ENCODE measurements at places on chromosomes 12 and 14.

DNA sequence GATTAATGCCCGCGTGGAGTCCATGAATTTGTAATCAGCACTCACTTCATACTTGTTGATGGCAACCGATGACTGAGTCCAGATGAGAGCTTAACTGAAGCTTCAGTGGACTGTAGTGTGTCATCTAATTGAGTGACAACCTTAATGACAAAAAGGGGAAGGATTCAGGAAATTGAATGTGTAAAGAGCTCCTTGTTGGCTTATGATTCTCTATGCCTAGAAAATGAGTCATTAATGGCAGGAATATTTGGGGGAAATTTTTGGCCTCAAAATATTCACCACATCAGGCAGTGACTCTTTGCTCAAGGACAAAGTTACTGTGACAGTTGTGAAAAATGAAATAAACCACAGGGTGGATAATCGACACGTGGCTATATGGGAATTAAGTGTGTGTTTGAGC lies 55.3 kb upstream of the STON2 start:
- no peak for DNase-seq

DNA sequence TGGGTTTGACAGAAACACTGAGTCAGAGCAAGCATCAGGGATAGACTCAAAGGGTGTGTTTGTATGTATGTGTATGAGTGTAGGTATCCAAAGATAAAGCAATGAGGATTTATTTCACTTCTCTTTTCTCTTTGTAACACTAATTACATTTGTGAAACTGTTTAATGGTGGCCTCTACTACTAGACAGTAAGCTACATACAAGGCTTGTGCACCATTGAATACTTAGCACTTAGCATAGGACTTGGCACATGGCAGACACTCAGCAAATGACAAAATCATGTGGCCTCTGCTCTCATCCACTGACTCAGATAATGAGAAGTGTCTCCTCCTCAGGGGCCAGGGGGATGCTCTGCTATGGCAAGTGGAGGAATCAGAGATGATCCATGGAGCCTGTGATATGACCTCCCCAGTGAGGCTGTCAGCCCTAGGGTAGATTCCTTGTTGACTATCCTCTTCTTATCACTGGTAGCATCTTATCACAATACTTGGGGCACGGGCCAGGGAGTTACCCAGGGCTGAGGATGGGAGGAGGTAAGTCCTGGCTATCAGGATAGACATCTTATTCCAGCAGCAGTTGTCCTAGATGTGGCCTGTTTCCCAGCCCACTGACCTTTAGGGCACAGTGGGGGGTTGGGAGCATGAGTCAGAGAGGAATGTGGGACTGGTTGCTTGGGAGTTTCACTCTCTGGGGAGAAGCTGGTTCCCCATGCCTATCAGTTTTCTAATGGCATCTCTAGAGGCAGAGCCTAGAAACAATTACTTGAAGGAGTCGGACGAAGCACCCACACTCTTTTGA lies 71.2 kb upstream of the HOXC13 start:
- no peak for DNase-seq

DNA sequence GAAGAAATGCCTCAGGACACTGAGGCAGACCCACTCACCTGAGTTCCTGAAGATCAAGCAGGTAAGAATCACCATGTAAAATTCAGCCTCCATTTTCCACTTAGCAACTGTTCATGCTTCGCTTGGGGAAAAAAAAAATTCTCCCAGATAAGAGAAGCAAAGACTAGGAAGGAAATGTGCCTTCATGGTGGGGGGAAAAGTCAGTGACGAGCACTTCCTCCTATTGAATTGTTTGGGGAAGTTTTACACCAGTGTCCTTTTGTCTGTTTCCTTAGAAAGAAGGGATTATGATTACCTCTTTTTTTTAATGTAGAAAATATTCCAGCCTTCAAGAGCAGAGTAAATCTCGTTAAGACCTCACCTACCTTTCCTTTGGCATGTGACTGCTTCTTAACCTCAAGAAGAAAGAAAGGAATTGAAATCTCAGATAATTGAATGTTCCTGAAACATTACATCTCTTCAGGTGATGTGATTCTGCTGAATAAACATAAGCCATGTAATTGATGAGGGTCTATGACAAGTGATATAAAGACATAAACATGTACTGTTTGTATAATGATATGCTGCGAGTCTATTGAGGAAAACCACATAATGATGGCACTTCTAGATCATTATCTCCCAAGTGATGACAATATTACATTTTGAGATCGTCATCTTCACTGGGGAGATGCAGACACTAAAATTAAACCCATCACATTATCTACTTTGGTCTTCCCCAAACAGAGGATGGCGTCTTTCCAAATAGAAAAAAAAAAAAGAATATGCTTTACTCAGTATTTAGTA lies at the start of gene PTPRB:
TSS of gene PTPRB (minus strand) at position 127 of the 783 bp plus-strand sequence. CDS start at position 93, 34 bp downstream.
- DNase-seq = no peak

GRCh38 chr12:106044773-106045172 lies 94.0 kb downstream of the NUAK1 start:
- no peak for DNase-seq

DNA sequence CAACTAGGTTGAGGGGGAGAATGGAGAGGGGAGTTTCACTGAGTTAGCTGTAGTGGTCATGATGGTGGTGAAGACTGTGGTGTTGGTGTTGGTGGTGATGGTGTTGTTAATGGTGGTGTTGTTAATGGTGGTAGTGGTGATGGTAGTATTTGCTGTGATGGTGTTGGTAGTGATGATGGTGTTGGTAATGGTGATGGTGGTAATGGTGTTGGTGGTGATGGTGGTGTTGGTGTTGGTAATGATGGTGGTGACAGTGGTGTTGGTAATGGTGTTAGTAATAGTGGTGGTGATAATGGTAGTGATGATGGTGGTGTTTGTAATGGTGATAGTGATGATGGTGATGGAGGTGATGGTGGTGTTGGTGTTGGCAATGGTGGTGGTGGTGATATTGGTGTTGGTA lies 9.1 kb downstream of the C1R start:
- DNase-seq = no peak

DNA sequence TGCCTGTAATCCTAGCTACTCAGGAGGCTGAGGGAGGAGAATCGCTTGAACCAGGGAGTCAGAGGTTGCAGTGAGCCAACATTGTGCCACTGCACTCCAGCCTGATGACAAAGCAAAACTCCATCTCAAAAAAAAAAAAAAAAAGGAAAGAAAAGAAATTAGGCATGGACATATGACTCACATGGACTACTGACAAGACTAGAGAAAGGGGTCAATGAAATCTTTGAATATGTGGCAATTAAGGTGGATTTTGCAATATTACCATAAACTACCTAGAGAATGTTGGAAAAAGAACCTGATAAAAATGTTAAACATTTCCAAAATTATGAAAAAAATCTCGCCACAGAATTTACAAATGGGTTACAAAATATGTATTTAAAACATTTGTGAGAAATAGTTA lies 873.6 kb downstream of the C12orf50 start:
- DNase-seq = no peak

GRCh38 chr12:49503674-49504180 lies 35.1 kb upstream of the KCNH3 start:
- DNase-seq = no peak

- no peak for DNase-seq
Measured at GRCh38 chr14:51145246-51145645, 50.3 kb upstream of the TRIM9 start.

- DNase-seq = no peak
Measured at GRCh38 chr12:89470741-89471509, 53.7 kb downstream of the GALNT4 start.

GRCh38 chr14:92385561-92385960 lies 62.6 kb downstream of the SLC24A4 start:
- DNase-seq = no peak

DNA sequence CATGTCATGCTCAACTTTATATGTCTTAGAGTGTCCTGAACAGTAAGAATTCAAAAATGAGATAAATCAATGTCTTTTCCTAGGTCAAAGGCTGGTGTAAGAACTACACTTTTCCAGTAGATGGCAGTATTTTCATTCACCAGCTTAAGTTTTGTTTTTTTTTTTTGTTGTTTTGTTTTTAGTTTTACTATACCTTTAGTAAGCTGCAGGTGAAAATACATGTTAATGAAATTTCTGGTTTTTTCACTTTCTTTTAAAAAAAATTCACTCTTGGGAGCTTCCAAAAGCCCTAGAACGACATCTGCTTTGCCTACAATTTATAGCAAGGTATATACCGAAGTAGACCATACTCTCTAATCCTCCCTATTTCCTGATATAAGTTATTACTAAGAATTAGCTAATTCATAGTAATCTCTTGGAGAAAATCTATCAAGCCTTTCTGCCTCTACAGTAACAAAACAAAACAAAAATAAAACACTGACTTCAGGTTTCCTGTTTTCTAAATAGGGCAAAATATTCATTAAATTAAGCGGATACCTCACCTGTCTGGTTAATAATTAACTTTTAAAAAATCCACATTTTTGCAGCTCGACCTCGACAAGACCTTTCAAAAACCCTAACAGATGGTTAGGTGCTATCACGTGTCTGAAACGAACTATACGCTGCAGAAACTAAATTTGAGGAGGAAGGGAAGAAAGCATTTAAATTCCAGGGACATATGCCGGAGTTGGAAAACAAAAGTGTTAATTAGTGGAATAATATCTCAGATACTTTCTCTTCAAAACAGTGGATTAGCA lies 2.7 kb upstream of the SAMD4A start:
- DNase-seq = no peak

- DNase-seq = no peak
Measured at GRCh38 chr12:8887285-8887715, 27.0 kb upstream of the PHC1 start.

DNA sequence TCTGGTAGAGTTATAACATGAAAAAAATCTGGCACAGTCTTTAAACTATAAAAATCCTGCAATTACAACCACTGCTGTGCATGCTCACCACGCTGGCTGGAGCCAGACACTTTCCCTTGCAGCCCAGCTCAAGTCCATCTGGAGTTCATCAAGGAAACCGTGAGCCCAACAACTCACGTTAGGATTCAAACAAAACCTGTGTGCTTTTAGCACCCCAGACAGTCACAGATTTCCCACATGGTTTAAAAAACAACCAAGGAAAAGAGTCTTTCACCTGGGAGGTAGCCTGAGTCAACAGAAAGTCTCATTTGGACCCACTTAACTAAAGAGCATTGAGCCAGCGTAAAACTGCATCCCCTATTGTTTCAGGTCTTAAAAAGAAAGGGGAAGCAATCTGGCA lies 4.7 kb downstream of the LRIG3 start:
- DNase-seq = no peak

GRCh38 chr14:30982533-30982932 lies 42.9 kb upstream of the AP4S1 start:
- DNase-seq = no peak

DNA sequence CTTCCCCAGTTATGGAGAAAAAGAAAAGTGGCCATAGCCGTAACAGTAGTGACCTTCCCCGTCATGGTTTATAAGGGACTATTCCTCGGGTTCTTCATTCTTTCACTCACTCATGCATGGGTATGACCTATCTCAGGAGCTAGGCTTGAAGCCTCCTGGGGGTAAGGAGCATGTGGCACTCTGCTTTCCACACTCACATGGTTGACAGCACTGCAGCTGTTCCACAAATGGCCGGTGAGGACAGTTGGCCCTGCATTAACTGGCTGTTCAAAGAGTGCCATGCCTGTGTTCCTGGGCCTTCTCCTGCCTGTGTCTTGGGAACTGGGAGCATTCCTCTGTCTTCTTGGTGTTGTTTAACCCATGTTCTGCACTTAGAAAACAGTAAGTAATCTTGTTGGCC lies 66.2 kb upstream of the PNMA1 start:
- DNase-seq = no peak

DNA sequence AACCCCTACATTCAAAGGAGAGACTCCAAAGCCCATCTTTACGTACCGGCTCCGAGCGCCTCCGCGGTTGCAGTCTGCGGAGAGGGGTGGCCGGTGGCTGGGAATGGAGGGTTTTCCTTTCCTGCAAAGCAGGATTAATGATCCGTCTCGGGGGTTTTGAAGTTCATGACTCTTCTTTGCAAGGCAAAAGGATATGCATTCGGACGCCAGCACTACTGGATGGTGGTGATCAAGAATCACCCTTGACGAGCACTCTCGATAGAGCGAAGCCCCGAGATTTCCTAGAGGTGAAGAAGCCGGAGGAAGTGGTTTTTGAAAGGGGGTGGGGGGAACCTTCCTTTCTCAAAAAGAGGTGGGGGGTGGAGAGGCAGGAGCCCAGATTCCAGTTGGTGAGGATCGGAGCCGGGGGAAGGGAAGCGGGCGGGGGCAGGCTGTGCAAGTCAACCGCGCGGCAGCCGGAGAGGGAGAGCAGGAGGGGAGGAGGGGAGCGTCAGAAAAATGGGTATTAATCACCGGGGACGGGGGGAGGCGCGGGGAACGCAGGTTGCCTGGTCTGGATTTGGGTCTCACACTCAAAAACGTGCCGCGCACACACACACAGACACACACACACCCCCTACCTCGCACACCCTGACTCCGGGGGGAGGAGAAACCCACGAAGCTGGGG lies at the start of gene GRIN2B:
TSS of gene GRIN2B (minus strand) at position 307 of the 667 bp plus-strand sequence. CDS start 115,394 bp downstream, outside the sequence.
- no peak for DNase-seq

DNA sequence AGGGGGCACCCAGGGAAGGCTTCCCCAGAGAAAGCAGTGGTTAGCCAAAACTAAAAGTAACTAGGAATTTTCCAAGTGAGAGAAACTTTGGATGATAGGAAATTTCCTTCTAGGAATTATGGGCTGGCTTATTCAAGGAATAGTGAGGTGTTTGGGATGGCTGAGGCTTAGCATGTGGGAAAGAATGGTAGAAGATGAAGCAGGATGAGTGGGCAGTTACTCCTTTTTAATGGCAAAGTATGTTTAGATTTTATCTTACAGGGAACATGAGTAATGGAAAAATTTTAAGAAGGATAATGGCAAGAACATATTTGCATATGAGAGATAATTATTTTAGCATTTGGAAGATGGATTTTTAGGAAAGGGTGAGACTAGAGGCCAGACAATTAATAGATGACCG lies 197.6 kb downstream of the SLC38A4 start:
- no peak for DNase-seq

DNA sequence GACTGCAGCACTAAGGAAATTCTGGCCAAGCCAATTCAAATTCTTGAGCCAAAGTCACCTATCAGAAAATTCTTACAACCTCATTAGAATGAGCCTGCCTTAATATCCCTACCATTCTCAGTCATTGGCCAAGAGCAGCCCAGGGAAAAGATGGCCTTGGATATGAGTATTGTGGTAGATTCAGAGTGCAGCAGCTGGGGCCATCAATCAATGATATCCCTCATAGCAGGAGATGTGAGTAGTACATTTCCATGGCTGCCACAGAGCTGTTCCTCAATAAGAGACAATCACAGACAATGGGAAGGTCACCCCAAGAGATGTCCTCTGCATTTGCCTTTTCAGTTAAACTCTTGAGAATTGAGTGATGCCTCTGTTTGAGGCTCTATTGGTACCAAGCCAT lies 161.6 kb downstream of the DYRK2 start:
- DNase-seq = no peak

- no peak for DNase-seq
Measured at GRCh38 chr12:29533815-29534489, 36.5 kb upstream of the OVCH1 start.

DNA sequence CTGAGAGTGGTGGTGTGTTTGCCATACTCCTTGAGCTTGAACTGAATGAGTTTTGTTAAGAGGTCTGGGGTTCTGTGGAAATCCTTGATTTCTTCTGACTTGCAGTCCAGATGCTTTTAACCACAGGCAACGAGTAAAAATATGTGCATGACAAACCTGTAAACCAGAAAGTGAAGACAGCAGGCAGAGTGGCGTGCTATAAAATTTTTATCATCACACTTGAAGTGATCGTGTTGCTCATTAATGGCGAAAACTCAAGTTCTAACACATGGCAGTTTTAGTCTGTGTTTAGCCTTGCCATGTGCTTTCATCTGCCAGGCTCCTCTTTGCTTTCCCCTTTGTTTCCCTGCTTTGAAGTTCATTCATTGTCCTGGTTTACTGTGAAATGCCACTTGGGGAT lies 28.0 kb downstream of the TXNRD1 start:
- DNase-seq = no peak

- DNase-seq = no peak
Measured at GRCh38 chr14:92173668-92174067, 51.9 kb downstream of the CPSF2 start.

All from GM12891 (cell line).